Effector memory CD8-positive, alpha-beta T cell (primary cell): ENCODE measurements at places on chromosomes 2 and 18.
A peak's percentile ranks its signal among the peaks of the same experiment; 100 is the strongest.

DNA sequence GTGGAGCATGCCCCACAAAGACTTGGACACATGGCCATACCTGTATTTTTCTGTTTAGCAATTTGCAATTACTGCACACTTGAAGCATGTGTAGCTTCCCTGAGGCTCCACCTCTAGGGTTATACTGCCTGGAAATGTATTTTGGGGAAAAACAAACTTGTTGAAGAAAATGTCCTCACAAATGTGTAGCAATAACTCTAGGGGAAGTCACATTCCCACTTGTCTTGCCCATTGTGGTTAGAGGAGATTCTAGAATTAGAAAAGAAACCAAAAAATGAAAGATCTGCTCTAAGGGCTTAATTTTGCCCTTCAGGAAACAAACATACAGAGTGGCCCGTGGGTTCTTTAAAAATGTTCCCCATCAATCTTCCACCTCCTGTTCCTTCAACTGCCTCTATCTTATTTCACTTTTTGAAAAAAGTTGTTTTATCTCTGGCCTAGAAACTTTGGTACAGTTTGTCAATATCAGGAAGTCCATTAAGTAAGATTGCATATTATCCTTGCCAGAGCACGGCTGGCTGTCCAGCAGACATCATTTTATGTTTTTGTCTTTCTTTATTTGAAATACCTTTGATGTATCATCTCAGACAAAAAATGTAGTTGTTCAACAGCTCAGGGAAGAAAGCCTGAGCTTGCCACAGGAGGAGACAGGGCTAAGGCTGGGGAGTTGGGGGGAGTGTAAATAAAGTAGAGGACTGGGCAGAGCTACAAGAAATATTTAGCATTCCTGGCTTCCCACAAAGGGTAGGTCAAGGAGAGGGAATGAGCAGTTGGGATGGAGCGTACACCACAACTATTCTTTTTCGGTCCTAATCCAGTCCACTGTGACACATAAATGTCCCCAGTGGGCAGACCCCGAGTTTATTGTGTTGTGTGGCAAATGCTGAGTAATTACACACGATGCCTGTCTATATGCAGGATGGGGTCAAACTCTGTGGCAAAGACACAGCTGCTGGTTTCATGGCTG, 96.8 kb upstream of the CDC42EP3 start:
- no peak for DNase-seq

GRCh38 chr2:134435936-134436335, 182.1 kb downstream of the MGAT5 start:
- DNase-seq, result no peak

GRCh38 chr2:60530660-60531281, 22.7 kb downstream of the BCL11A start:
- no peak for DNase-seq

DNA sequence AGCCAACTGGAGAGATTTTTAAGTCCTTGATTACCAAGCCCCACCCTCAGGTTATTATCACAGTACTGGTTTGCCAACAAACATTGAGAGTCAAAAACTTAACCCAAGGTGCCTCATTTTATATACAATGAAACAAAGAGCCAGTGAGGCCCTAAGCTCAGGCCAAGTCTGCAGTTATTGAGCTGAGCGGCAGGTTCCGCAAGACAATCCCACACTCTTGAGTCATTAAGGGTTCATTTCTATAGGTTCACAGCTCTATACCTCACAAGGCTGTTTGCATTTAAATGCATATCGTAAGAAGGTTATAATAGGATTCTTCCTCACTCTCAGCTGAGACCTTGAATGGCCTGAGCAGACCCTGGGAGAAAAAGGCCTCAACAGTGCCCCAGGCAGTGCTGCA, 268.4 kb upstream of the RGPD4 start:
- no peak for DNase-seq

DNA sequence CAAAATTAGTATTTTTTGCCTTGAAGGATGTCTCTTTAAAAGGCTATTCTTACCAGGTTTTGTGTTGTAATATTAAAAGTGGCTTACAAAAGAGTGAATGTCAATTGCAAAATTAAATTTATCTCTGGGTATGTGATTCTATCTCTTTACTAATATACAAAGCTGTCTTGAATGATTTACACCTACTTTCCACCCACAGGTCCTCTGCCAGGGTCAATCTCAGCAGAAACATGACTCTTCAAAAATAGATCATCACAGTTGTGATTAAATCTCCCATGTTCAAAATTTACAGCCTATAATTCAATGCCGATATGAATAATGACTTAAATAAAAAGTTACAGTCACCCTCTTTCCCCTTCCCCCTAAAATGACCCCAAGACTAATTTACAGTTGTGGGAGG, 78.8 kb downstream of the SLC8A1 start:
- no peak for DNase-seq

- no peak for DNase-seq
Observed at GRCh38 chr2:74076074-74076470, 71.6 kb downstream of the BOLA3 start.

DNA sequence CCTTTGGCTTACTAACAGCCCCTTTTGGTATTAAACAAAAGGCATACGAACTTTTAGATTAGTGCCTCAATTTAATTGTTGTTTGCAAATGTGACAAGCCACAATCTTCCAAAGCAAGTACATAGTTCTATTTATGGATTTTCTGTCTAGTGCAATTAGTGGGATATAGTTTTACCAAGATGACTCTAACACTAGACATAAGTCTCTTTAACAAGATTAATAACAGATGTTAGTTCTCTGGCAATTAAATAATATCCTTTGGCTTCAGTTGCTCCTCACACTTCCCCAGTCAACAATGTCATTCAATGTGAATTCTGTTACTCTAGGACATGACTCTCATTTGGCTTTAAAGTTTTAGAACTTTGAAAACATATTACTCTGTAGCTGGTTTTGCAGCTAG, 16.7 kb upstream of the MC4R start:
- DNase-seq, result no peak

DNA sequence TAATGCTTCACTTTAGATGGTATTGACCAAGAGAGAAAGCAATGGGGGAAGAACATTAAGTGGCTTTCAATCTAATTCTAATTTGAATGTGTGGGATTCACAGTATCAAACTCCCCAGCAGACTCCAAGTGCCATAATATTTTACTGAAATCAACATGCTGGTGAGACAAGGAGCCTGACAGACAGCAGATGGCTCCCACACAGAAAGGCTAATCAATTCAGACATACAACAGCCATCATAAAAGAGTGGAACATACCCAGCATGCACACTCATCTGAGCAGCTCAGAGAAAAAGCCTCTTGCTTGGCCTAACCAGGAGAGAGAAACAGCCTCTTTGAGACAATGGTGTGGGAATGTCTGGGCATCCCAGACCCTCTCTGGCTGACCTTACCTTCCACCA, 186.5 kb upstream of the SKOR2 start:
- DNase-seq, result no peak

- no peak for DNase-seq
Observed at GRCh38 chr2:197677483-197677882, 2.1 kb upstream of the RFTN2 start.

DNA sequence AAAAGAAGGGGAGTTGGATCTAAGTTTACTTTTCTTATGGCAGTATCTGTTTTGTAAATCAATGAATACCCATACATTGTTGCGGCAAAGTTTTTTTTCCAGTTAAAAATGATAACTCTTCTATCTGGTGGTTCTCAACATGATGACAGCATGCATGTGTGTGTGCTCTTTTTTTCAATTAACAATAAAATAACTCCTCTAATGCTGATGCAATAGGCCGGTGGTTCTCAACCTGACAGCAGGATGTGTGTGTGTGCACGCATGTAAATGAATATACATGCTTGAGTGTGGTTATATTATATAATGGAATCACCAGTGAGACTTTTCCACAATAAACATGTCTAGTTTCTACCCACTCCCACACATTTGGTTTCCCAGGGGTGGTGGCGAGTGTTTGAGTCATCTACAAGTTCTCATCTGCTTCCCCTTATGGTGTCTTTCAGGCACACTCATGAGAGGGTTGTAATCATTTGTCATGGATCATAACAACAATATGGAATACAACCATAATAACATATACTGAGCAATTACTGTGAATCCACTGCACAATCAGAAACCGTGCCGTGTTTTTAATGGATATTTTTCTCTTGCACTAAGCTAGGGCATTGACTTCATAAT, 31.2 kb downstream of the PARD3B start:
- no peak for DNase-seq

DNA sequence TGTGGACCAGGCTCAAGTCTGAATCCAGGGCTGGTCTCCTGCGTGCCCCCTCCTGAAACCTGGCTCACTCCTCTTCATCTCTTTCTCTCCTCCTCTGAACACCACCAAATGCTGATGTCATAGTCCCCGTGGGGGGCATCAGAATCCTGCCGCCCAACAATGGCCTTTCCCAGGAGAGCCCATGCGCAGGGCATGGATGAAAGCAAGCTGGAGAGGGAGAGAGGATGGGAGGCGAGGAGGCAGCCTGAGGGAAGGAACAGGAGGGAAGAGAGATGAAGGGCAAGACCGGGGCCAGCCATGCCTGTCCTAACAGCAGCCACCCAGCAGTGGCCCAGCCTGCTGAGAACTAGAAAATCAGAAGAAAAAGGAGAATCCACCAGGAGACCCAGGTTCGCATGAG, 22.3 kb upstream of the LPIN1 start:
- DNase-seq, result no peak

DNA sequence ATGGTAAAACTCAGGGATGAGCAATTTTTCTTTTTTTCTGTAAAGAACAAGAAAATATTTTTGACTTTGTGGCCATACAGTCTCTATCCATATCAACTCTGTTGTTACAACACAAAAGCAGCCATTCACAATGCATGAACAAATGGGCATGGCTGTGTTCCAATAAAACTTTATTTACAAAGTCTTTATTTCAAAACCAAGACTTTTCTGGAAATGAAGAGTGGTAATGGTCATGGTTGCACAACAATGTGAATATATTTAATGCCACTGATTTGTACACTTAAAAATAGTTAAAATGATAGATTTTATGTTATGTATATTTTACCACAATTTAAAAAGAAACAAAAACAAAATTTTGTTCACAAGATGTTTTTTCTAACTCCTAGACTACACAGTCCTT, 1.6 kb upstream of the DSG3 start:
- DNase-seq, result no peak

- no peak for DNase-seq
Observed at GRCh38 chr18:13447621-13448334, 229.2 kb downstream of the LDLRAD4 start.

DNA sequence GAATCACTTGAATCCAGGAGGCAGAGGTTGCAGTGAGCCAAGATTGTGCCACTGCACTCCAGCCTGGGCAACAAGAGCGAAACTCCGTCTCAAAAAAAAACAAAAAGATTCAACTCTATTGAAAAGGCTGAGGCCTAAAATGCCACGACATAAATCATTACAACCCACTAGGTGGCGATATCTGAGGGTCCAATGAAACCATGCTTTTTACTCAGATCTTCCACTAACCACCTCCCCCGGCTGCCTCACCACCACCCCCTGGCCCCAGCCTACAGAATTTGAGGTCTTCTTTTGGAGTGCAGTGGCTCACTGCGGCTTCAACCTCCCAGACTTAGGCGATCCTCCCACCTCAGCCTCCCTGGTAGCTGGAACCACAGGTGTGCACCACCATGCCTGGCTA, 57.5 kb downstream of the AP1S3 start:
- peak; percentile 21 for DNase-seq

DNA sequence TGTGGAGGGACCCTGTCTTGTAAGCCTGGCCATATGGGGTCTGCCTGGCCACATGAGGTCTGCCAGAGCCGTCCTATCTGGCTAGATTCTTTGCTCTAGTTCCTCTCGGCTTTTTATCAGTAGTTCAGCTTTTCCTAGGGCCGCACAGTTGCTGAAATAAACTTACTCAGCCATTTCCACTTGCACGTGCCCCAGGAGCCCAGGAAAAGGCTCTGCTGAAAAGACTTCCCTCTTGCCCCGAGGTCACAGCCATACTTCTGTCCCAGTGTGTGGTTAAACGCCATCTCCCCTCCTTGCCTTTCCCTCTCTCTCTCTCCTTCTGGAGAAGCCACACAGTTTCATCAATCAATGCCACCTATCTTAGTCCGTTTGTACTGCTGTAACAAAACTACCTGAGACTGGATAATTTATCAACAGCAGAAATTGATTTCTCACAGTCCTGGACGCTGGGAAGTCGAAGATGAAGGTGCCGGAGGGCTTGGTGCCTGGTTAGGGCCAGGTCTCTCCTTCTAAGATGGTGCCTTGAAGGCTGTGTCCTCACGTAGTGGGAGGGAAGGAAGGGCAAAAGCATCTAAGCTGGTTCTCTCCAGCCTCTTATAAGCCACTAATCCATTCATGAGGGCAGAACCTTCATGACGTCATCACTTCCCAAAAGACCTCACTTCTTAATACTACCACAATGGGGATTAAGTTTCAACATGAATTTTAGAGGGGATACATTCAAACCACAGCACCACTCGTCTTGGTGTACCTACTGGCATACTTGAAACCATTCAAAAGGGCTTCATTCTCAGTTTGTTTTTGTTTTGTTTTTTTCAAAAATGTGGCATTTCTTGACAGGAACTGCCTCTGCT, 11.2 kb upstream of the GALM start:
- no peak for DNase-seq

DNA sequence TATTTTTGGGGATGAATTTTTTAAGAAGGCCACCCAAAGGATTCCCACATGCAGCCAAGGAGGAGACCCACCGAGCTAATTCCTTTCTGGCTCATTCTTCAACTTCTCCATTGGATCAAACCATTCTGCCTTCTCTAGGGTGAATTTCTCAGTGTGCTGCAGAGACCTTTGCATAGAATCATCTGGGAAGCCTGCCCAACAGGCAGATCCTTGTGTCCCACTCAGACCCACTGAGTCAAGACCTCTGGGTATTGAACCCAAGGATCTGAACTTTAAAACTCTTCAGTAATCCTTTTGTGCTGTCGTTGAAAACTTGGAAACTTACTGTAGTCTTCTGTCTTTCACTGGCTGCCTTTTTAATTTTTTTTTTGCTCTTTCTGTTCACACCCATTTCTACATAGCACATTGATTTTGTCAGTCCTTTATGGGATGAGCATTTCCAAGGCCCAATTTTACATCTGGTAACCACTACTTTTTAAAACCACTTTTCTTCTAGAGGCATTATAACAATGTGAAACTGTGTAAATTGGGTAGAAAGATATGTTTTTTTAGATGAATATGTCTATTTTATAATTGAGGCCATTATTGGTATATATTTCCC, 120.2 kb downstream of the TSN start:
- no peak for DNase-seq

GRCh38 chr18:67379981-67380380, 136.5 kb downstream of the DSEL start:
- no peak for DNase-seq
